ENCODE measurements at places on chromosomes 7 and 10. TPM values are rescaled to one million over a fixed set of nuclear protein-coding genes. Genes with fewer than 3 reads are reported as not detected.

DNA sequence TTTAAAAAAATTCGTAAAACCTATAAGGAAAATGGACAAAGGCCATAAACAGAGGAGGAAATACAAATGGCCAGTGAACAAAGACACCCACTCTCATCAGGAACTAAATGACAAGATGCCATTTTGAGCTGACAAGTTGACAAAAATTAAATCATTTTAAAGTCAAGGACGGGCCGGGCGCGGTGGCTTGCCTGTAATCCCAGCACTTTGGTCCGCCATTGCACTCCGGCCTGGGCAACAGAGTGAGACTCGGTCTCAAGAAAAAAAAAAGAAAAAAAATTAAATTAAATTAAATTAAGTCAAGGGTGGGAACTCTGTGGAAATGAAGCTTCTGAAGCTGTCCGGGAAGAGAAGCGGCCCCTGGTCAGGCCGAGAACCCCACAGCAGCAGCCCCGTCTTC lies 1.2 kb upstream of the NOM1 start:
- no peak overlapping the region for H3K27ac ChIP-seq
- no peak for DNase-seq
- H3K4me1 ChIP-seq = peaks cover 36% of the 10 kb centered on the region
- peaks cover 14% of the 10 kb centered on the region for H3K36me3 ChIP-seq

GRCh38 chr10:81096558-81096957 lies 558.9 kb downstream of the SH2D4B start:
- no peak overlapping the region for H3K27ac ChIP-seq
- H3K4me3 ChIP-seq = no peak overlapping the region
- H3K36me3 ChIP-seq = no peaks in the 10 kb centered on the region
- DNase-seq = no peak
- no peaks in the 10 kb centered on the region for H3K4me1 ChIP-seq

Gene PHYHIPL
- total RNA-seq = 0.34 TPM

DNA sequence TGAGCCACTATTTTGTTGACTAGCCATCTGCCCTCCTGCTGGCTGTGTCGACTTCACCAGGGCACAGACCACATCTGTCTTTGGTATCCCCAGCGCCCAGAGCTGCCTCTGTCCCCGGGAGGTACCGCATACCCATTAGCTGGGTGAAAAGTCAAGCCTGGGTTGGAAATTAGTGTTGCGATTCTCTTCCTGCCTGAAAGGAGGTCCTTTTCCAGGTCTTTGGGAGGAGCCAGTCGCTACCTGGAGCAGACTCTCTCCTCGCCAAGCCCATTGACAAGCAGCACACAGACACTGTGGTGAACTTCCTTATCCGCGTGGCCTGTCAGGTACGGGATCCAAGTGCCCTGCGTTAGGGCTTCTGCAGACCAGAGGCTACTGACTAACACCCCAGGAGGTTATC lies 79.4 kb downstream of the TRRAP start:
- no peaks in the 10 kb centered on the region for H3K4me1 ChIP-seq
- H3K4me3 ChIP-seq = no peak overlapping the region
- peaks cover 92% of the 10 kb centered on the region for H3K36me3 ChIP-seq
- no peak for DNase-seq
- no peak overlapping the region for H3K27ac ChIP-seq

DNA sequence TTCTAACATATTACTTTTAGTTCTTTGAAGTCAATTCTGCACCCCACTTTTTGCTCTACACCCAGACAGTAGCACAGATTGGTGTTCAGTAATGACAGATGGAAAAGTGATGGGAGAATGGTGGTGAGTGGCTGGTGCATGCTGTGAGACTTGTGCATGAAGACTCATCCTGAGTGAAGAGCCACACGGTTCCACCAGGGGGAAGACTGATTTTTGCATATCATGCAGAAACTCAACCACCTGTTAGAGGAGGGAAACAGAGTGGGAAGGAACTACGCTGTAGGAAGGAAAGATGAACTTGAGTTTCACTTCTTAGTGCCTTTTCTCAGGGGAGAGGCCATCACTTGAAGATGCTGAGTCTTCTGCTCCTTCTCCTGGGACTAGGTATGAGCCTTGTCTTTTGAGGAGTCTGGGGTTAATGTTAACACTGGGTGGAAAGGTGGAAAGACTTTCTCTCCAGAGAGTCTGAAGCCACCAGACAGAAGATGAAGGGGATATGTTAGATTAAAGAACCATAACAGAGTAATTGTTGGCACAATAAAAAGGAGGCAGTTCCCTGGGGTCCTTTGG lies 9.3 kb upstream of the PRSS1 start:
- peaks cover 12% of the 10 kb centered on the region for H3K4me1 ChIP-seq
- no peak overlapping the region for H3K27ac ChIP-seq
- DNase-seq = no peak
- no peaks in the 10 kb centered on the region for H3K27me3 ChIP-seq
- H3K36me3 ChIP-seq = no peaks in the 10 kb centered on the region

Data from esophagus muscularis mucosa (tissue), 4 donors.